ENCODE measurements at places on chromosomes 1 and 21. TPM values are rescaled to one million over a fixed set of nuclear protein-coding genes. Genes with fewer than 3 reads are reported as not detected.

HIPK1 gene
- 108 TPM for total RNA-seq

S100A3 gene
- not detected for total RNA-seq

KLHDC9 gene
- not detected for total RNA-seq

CREG1 gene
- total RNA-seq = 13.8 TPM

FAM89A gene
- total RNA-seq = 16.1 TPM

ZSWIM5 gene
- total RNA-seq = 0.21 TPM

DNA sequence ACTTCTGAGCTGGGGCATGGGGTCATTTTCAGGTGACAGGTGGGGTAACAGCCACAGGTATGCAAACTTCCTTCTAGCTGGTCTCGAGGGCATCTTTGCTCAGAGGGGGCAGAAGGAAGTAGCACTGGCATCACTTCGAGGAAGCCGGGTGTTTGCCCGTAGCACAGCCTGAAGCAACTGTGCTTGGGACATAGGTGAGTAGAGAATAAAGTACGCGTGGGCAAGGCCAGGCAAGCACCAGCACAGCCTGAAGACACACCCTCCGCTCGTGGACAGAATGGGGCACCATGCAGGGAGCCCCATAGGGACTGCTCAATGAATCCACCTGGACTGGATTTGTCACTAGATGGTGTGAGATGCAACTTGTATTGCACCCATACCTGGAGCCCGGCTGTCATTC is 167.1 kb downstream of the KCNJ6 start:
- no peaks in the 10 kb centered on the region for H3K27me3 ChIP-seq
- H3K4me3 ChIP-seq = no peak overlapping the region
- H3K4me1 ChIP-seq = no peaks in the 10 kb centered on the region
- no peak for DNase-seq
- H3K27ac ChIP-seq = no peak overlapping the region

- peaks cover 26% of the 10 kb centered on the region for H3K27me3 ChIP-seq
- no peak for DNase-seq
- H3K27ac ChIP-seq = no peak overlapping the region
- no peaks in the 10 kb centered on the region for H3K4me1 ChIP-seq
- no peaks in the 10 kb centered on the region for H3K36me3 ChIP-seq
Measured at GRCh38 chr1:115138271-115138670, 49.0 kb upstream of the TSPAN2 start.

DNA sequence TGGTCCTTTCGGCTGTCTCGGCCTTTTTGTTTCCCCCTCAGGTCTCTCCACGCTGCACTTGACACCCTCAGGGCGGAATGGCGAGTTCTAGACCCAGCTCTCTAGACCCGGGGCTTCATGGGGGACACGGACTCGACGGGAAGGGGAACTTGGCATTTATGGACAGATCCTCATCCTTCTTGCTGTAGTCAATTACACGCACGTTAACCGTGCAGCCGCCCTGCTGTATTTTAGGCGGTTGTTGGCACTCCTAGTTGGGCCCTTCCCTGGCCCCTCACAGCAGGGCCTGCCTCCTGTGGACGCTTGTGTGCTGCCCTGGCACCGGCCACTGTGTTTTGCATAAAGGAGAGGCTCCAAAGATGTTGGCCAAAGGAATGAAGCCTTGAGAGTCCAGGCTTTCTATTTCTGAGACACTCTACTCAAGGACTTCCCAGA is 558 bp upstream of the BTG3 start:
- DNase-seq = peak; percentile 11
- H3K4me1 ChIP-seq = peaks cover 44% of the 10 kb centered on the region
- H3K27me3 ChIP-seq = no peaks in the 10 kb centered on the region

GRCh38 chr1:47805921-47806361 is 191.2 kb downstream of the TRABD2B start:
- no peaks in the 10 kb centered on the region for H3K27me3 ChIP-seq
- H3K36me3 ChIP-seq = no peaks in the 10 kb centered on the region
- DNase-seq = no peak
- no peak overlapping the region for H3K27ac ChIP-seq

DNA sequence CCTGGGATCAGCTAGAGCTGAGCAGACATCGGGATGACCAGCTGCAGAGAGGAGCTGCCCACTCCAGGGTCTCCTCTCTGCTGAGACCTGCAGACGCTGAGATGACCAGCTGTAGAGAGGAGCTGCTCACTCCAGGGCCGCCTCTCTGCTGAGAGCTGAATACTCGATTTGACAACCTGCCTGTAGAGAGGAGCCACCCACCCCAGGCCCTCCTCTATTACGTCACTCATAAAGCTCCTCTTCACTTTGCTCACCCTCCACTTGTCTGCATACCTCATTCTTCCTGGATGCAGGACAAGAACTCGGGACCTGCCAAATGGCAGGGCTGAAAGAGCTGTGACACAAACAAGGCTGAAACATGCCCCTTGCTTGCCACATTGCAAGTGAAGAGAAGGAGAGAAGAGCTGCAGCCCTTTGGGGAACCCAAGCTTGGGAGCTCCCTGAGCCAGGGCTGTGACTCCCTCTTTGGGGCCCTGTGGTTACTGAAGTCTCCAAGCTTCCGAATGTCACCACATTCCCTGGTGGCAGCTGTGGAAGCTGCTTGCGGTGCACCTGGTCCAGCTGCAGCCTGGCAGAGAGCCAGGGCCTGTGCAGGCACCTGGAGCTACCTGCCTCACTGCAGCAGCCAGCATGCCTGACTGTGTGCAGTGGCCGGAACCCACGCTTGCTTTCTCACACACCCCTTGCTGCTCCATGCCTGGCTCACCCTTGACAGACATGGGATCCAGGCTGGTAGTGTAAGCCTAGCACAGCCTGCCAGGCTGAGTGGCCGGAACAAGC is 59.6 kb downstream of the CC2D1B start:
- H3K4me3 ChIP-seq = no peak overlapping the region
- H3K27ac ChIP-seq = no peak overlapping the region
- no peaks in the 10 kb centered on the region for H3K36me3 ChIP-seq
- no peak for DNase-seq
- H3K4me1 ChIP-seq = no peaks in the 10 kb centered on the region
- no peaks in the 10 kb centered on the region for H3K27me3 ChIP-seq

DNA sequence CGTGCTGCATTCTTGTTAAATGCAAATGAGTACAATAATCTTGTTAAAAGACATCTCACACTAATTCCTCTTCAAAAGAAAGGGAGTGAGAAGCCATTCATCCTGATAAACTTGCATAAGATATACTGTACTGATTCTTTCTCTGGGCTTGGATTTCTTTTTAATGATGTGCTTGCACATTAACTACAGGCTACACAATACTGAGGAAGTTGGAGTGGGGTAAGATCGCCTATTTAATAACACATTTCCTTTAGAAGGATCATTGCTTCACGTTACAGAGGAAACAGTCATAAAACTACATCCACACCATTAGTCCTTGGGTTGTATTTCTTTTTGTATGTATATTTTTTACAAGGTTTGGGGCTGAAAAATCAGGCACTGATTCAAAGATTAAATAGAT is 36.6 kb downstream of the NRIP1 start:
- no peaks in the 10 kb centered on the region for H3K27me3 ChIP-seq
- H3K4me3 ChIP-seq = no peak overlapping the region
- DNase-seq = no peak
- H3K4me1 ChIP-seq = peaks cover 2% of the 10 kb centered on the region
- no peaks in the 10 kb centered on the region for H3K36me3 ChIP-seq
- H3K27ac ChIP-seq = no peak overlapping the region

DNA sequence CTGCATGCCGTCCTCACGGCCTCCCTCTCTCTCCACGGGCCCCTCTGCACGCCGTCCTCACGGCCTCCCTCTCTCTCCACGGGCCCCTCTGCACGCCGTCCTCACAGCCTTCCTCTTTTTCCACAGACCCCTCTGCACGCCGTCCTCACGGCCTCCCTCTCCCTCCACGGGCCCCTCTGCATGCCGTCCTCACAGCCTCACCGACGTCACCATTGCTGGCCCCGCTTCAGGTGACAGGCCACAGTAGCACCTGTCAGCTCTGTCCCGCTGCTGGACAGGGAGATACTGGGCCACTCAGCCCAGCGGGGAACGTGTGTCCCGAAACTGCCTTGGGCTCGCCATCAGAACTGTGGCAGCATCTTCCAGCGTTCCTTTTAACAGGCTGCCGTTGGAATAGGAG is 82.8 kb upstream of the COL6A1 start:
- H3K27me3 ChIP-seq = no peaks in the 10 kb centered on the region
- no peak overlapping the region for H3K4me3 ChIP-seq
- no peaks in the 10 kb centered on the region for H3K4me1 ChIP-seq
- no peak for DNase-seq

- no peaks in the 10 kb centered on the region for H3K4me1 ChIP-seq
- H3K4me3 ChIP-seq = no peak overlapping the region
- H3K27ac ChIP-seq = no peak overlapping the region
Measured at GRCh38 chr1:63718541-63718970, 55.3 kb upstream of the ROR1 start.

- no peaks in the 10 kb centered on the region for H3K27me3 ChIP-seq
- H3K4me1 ChIP-seq = peaks cover 17% of the 10 kb centered on the region
- peak overlapping the region; percentile 91 for H3K27ac ChIP-seq
- DNase-seq = peak; percentile 52
- peak overlapping the region; percentile 93 for H3K4me3 ChIP-seq
Measured at GRCh38 chr21:32411350-32412161, 950 bp upstream of the EVA1C start.

DNA sequence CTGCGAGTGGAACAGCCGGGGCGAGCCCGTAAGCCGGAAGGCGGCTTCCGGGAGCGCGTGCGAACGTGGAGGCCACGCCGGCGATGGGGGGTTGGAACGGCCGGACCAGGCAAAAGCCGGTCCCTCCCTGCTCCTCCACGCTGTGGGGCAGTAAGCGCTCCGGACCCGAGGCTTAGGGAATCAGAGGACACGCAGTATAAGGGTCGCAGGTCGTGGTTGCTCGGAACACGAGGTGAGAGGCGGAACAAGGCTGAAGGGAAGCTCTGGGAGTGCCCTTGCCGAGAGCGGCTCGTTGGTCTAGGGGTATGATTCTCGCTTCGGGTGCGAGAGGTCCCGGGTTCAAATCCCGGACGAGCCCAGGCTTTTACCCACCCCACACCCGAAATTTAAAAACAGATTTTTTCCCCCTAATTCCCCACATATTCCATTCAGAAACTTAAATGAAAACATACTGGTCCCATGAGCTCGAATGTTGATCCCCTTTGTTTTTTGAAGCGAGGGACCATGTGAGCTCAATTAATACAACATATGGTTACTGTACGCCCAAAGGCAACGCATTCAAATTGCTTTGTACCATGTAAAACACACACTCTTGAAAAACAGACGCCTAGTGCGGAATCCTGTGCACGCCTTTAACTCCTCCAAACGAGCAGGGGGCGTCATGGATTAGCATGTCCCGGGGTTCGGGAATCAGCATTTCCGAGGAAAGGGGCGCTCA is 7.2 kb upstream of the MPZL1 start:
- H3K36me3 ChIP-seq = no peaks in the 10 kb centered on the region
- H3K27me3 ChIP-seq = peaks cover 4% of the 10 kb centered on the region
- peak; percentile 80 for DNase-seq
- peak overlapping the region; percentile 87 for H3K27ac ChIP-seq
- H3K4me3 ChIP-seq = peak overlapping the region; percentile 87
- H3K4me1 ChIP-seq = peaks cover 25% of the 10 kb centered on the region

GRCh38 chr1:198556971-198557370 is 16.5 kb upstream of the ATP6V1G3 start:
- peak overlapping the region; percentile 63 for H3K4me3 ChIP-seq
- peak; percentile 54 for DNase-seq
- no peaks in the 10 kb centered on the region for H3K36me3 ChIP-seq
- peaks cover 41% of the 10 kb centered on the region for H3K4me1 ChIP-seq
- no peaks in the 10 kb centered on the region for H3K27me3 ChIP-seq

- H3K4me1 ChIP-seq = no peaks in the 10 kb centered on the region
- H3K27ac ChIP-seq = no peak overlapping the region
- no peak overlapping the region for H3K4me3 ChIP-seq
- H3K27me3 ChIP-seq = peaks cover 1% of the 10 kb centered on the region
- no peaks in the 10 kb centered on the region for H3K36me3 ChIP-seq
Measured at GRCh38 chr1:64623750-64624191, 121.1 kb upstream of the RAVER2 start.

- H3K4me1 ChIP-seq = peaks cover 22% of the 10 kb centered on the region
- no peak overlapping the region for H3K4me3 ChIP-seq
- no peak overlapping the region for H3K27ac ChIP-seq
- H3K36me3 ChIP-seq = peaks cover 8% of the 10 kb centered on the region
Measured at GRCh38 chr1:229130028-229130668, 140.8 kb upstream of the RAB4A start.

- H3K27ac ChIP-seq = no peak overlapping the region
- H3K27me3 ChIP-seq = peaks cover 1% of the 10 kb centered on the region
- no peaks in the 10 kb centered on the region for H3K36me3 ChIP-seq
- no peaks in the 10 kb centered on the region for H3K4me1 ChIP-seq
- no peak for DNase-seq
- no peak overlapping the region for H3K4me3 ChIP-seq
Measured at GRCh38 chr1:30250338-30250983, 472.9 kb downstream of the MATN1 start.

DNA sequence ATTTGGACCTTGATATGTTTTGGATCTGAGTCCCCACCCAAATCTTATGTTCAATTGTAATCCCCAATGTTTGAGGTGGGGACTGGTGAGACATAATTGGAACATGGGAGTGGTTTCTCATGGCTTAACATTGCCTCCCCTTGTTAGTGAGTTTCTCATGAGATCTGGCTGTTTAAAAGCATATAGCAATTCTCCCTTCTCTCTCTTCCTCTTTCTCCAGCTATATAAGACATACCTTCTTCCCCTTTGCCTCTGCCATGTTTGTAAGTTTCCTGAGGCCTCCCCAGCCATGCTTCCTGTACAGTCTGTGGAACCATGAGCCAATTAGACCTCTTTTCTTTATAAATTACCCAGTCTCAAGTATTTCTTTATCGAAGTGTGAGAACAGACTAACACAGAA is 692.4 kb downstream of the KCNT2 start:
- no peak overlapping the region for H3K4me3 ChIP-seq
- no peak overlapping the region for H3K27ac ChIP-seq
- H3K27me3 ChIP-seq = no peaks in the 10 kb centered on the region
- no peak for DNase-seq

DNA sequence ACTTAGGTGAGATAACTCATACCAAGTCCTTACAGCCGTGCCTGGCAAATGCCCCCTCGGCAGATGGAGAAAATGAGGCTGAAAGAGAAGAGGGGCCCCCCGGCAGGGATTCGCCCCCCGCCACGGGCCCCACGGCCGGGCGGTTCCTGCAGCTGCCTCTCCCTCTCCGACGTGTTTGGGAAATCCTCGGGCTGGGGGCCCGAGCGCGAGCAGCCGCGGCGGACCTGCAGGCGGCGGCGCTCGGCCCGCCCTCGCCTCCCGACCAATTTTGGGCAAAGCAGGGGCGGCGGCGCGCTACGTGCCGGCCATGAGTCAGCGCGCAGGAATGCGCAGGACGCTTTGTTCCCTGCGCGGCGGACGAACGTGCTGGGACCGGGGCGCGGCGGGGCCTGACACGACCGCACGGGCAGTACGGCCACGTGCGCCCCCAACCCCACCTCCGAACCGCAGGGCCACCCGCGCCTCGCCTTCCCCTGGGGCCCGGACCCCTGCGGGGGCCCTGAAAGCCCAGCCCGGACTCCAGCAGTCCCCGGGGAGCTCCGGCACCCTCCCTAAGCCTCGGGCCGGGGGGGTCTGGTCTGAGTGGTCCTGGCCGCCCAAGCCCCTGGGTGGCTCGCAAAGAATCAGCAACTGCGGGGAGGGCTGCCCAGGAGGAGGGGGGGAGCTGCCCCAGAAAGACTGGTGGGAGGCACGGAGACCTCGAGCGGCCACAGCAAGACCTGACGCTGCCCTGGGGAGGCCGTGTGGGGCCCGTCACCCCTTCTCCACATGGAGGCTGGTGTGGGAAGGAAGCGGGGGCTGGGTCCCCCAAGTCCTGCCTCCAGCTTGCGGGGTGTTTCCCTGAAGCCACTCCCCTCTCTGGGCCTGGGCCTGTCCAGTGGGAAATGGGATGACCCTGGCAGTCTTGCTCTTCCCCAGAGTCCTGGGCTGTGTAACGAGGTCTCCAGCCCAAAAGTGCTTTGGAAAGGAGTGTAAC is 11.9 kb upstream of the EDN2 start:
- peak overlapping the region; percentile 68 for H3K4me3 ChIP-seq
- no peak overlapping the region for H3K27ac ChIP-seq
- H3K36me3 ChIP-seq = no peaks in the 10 kb centered on the region
- peaks cover 4% of the 10 kb centered on the region for H3K4me1 ChIP-seq
- H3K27me3 ChIP-seq = peaks cover 3% of the 10 kb centered on the region
